Stimulated activated CD4-positive, alpha-beta T cell treated with anti-CD3 and anti-CD28 coated beads, Interleukin-4, amount 100 ng/mL, for 4 hours (primary cell): ENCODE measurements at places on chromosomes 1 and 21.

GRCh38 chr1:58844176-58844575 lies 60.3 kb upstream of the JUN start:
- no peak for DNase-seq

GRCh38 chr21:37568916-37569315 lies 202.3 kb downstream of the DYRK1A start:
- no peak for DNase-seq

- no peak for DNase-seq
These were observed 4.3 kb downstream of the RHOC start for GRCh38 chr1:112702420-112703261.

- DNase-seq, result peak; percentile 10
These were observed 24.9 kb upstream of the C1QA start for GRCh38 chr1:22611530-22611947.

GRCh38 chr1:109878531-109879104 lies 32.0 kb upstream of the CSF1 start:
- DNase-seq, result no peak

DNA sequence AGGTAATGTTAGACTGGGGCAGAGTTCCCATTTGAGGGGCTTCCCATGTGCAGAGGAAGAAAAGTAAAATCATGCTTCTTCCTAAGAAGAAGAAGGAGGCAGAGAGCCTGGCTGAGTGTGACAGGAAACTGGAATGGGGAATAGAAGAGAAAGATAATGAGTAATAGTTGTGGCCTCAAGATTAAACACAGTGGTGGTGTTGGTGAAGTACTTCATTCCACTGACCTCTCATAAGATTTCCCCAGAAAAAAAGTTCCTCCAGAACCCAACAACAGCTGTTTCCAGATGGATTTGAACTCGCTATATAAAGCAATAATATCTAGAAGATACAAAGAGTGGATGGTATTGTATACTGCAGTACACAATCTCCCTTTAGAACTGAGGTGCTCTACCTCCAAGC lies 13.0 kb downstream of the RGS1 start:
- no peak for DNase-seq

DNA sequence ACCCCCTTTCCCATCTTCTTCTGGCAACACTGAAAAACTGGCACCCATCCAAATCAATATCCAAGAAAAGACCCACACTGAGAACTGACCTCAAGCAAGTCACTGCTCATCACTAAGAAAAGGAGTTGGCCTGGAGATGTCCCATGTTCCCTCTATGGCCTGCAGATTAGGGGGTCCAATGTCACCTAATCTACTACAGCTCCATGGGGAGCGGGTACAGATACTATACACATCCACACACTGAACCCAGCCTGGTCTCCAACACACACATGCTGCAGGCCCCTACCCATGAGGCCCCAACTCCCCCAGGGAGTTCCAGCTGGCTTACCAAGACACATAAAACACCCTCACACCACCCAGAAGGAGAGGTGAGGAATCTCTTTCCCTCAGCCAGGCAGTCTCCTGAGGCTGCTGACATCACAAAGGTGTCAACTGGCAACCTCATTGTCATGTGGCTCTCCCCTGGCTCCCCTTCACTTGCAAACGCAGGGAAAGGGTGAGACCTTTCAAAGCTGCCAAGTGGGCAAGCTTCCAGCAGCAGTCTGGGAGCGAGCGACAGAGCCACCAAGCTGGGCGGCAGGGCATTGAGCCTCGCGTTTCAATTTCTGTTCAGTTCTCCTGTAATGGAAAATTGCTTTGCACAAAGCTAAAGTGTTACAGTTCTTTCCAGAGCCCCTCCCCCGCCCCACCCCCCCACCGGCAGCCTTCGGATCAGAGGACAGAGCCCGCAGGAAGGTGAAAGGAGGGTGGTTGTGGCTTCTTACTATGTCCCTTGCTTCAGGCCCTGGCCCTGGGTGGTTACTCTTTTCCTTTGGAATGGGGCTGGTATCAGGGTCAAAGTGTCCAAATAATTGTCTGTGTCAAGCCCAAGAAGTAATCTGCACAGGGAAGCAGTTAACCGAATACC lies at the start of gene LRRC52:
Gene LRRC52, plus strand, starts transcription at position 469 of the 907 bp plus-strand sequence. Its CDS starts 297 bp downstream, at position 766.
- DNase-seq, result no peak

DNA sequence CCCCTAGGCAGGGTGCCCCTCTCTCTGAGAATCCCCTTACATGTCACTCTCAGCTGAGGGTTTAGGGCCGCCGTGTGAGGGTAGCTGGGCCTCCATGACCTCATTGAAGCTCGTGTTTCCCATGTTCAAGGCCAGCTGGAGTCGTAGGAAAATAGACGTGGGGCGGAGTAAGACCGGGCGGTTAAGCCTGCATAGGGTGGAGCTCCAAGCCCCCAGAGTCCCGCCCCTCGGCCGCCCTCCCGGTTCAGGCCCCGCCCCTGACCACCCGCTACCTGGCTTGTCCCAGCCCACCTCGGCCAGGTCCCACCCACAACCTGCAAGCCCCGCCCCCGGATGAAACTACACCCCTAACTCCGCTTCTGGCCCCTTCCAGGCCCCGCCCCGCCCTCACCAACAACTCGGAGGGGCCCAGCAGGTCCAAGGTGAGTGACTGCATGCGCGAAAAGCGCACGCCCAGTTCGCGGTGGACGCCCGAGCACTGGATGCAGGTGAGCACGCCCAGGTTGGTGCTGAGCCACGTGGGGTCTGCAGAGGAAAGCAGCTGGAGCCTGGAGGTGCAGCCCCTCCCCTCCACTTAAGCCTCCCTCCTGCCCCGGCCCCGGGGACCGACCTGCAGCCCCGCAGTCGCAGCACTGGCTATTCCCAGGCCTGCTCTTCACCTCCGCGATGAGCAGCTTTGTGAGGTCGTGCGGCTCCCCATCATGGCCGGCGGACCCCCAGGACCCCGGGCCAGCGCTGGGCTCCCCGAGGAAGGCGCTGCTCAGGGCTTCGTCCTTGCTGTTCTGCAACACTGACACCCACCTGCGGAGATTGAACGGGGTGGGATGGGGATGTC lies 12.2 kb upstream of the TCEA3 start:
- DNase-seq, result peak; percentile 29

- no peak for DNase-seq
These were observed 124.9 kb upstream of the IFFO2 start for GRCh38 chr1:19081218-19081893.

DNA sequence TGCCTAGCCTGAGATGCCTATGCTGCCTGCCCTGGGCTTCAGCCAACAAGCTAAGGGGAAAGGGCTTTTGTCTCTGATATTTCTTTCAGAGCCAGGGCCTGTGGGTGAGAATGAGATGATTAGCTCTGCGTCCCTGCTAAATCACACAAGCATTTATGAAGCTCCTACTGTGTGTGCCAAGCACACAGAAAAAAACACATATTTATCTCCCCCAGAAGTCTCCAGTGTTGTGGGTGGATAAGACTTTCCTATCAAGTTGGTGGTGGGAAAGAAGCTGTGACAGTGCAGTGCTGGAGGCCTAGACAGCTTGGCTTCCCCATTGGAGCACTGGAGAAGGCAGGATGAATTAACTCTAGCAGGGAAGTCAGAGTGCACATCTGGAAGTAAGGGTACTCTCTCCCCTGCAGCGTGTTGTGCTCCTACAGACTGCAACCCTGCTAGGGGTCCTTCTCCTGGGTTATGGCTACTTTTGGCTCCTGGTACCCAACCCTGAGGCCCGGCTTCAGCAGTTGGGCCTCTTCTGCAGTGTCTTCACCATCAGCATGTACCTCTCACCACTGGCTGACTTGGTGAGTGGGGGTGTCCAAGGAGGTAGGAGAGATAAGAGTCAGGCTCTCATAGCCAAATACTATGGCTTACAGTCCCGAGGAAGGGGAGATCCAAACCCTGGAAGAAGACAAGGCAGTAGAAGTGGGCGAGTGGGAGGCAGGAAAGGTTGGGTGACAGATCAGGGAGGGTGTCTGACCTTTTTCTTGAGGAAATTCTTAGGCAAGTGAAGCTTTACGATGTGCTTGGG lies 1.7 kb downstream of the SLC50A1 start:
- DNase-seq, result no peak

DNA sequence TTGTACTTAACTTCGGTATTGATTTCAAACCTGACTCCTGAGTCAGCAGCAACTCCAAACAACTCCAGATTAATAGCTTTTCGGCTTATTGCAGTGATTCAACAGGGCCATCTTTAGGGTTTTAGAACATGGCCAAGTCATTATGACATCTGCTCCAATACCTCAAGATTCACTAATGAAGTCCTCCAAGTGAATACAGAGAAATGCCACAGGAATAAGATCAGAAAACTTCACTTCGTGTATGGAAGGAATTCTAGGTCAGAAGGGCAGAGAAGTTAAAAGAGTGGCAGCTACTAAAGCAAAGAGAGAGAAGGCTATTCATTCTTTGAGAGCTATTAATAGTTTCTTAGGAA lies 7.6 kb upstream of the C1orf116 start:
- no peak for DNase-seq

DNA sequence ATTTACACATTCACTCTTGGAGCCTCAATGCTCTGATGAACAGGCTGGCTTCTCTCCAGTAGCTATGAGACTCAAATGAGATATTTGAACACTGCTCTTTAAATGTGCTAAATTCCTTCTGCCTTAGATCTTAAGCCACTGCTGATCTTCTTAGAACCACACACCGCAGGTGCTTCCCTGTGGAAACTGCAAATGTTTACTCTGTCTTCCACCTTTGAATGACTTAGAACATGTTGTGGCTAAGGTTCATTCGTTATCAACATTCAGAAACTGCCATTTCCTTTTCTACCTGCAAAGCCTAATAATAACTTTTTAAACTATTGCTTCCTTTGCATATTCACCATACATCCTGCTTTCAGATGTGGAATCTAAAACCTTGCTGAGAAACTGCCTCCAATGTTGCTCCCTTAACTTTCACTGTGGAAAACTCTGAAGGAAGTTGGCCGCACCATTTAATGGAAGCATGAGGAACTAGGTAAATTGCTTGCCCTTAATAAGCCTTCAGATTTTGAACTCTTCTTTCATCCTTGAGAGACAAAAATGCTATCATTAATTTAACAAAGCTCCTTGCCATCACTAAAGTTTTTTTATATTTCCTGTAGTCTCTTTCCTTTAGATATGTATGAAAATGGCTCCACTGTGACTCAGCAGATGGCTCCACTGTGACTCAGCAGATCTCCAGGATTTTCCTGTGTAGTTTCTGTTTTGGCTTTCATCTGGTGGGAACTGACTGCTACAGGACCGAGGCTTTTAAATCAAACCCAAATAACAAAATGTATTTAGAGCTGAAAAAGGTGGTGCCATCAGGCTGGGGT lies 143.8 kb downstream of the TNFSF18 start:
- DNase-seq, result peak; percentile 26

DNA sequence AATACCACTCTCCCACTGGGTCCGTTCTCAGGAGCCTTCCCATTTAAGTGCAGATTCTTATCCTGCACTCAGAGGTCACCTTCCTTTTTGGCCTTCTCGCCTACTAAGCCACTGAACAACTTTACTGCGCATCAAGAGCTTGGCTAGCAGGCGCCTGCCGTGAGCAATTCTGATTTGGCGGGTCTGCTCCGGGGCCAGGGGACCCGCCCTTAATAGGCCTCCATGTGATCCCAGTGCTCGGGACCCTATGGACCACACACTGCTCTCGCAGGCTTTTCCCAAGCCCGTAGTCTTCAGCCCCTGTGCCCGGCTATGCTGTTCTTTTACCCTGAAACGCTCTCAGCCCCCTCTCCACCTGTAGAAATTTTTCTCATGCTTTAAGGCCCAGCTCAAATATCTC lies 45.1 kb downstream of the BCL9 start:
- DNase-seq, result no peak

DNA sequence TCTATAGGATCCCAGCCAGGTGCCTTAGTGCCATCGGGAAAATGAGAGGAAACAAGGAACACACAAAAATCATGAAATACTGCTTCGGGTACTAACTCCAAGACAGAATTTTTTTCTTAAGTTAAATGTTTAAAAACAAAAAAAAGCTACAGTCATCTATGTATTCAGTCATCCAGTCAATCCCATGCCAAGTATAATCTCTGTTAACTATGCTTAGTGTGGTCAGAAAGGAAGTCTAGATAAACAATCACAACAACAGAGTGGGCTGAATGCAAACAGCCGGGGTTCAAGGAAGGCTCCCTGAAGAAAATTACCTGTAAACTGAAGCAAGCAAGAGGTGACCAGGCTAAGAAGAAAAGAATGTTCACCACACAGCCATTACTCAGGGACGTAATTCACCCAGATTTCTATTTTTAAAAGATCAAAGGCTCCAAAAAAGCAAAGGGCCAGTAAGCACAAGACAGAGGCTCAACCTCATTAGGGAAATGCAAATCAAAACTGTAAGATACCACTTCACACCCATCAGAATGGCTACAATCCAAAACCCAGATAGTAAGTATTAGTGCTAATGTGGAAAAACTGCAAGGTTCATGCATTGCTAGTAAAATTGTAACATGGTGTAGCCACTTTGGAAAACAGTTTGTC lies 53.0 kb downstream of the RERE start:
- DNase-seq, result no peak

DNA sequence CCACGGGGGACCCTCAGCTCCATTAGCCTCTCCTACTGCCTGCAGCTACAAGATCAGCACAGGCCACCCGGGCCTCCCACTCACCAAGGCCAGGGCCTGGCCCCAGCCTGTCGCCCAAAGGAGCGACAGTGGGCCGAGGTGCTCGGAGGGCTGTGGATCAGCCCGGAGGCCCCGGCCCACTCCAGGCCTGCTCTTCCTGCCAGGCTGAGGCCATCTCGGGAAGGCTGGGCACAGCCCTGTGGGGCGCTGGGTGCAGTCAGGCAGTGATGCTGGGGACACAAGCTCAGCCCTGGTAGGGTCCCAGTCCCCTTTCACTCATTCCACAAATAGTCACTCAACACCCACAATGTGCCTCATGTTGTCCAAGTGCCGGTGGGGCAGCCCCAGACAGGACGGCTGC lies 58.8 kb downstream of the CASZ1 start:
- DNase-seq, result no peak

DNA sequence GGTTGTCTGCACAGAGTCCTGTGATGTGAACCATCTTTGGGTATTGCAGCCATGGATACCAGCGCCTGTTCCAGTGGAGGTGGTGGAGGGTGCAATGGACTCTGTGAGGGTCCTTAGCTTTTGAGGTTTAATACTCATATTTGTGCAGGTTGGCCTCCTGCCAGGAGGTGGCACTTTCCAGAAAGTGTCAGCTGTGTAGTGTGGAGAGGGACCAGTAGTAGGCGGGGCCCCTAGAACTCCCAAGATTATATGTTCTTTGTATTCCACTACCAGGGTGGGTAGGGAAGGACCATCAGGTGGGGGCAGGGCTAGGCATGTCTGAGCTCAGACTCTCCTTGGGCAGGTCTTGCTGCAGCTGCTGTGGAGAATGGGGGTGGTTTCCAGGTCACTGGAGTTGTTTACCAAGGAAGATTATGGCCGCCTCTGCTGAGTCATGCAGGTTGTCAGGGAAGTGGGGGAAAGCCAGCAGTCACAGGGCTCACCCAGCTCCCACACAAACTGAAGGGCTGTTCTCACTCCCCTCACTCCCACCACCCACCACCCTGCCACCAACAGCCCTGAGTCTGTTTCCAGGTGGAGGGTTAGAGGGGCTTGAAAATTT lies 31.2 kb upstream of the ZNF678 start:
- no peak for DNase-seq
